PC-3 (cell line): ENCODE measurements at places on chromosomes 13 and 19. TPM values are rescaled to one million over a fixed set of nuclear protein-coding genes. Genes with fewer than 3 reads are reported as not detected.

IZUMO2 gene
- total RNA-seq, result not detected in 2 replicates

TEX26 gene
- not detected in 2 replicates for total RNA-seq

NLRP7 gene
- total RNA-seq, result not detected in 2 replicates

PRRG2 gene
- total RNA-seq, result 16.4 and 17.0 TPM in 2 replicates
